ENCODE measurements at places on chromosomes 3 and 15. TPM values are rescaled to one million over a fixed set of nuclear protein-coding genes. Genes with fewer than 3 reads are reported as not detected.

- no peak for DNase-seq
Observed at GRCh38 chr3:134148534-134148933, 102.1 kb downstream of the RYK start.

PODXL2 gene
- 10.6 TPM for total RNA-seq

TMC3 gene
- not detected for total RNA-seq

GRCh38 chr3:15051531-15051930, 13.6 kb downstream of the MRPS25 start:
- DNase-seq: no peak

DNA sequence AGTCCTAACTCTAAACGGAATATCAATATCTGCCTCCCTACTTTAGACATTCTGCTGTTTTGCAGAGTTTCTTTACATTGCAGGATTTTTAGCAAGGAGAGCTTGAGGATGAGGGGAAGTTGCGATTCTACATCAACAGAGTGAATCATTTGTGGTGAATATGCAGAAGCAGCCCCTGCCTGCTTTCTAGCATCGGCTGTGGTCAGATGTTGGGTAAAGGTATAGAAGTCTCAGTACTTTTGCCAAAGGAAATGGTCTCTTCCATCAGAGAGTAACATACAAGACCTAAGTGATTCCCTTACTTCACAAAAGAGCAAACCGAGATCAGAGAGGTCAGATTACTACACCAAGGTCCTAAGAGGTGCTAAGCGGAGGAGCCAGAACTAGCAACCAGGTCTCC, 15.2 kb downstream of the ST3GAL6 start:
- DNase-seq: no peak

DNA sequence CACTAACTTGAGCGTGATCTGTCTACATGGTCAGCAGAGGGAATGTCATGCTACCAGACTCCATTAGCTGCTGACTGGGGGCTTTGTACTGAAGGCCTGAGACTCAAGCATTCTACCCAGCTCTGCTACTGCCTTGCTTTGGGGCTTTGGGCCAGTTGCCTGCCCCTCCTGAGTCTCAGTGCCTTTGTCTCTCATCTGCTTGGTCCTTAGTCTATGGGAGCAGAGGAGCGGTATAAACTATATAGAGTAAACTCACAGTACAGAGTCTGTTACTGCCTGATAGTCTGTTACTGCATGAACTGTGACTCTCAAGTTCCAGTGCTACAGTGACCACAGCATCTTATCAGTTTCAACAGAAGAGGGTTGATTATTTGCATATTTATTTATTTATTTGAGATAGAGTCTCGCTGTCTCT, 38.5 kb upstream of the C15orf39 start:
- no peak for DNase-seq

ITPR1 gene
- total RNA-seq: 174 TPM

DNA sequence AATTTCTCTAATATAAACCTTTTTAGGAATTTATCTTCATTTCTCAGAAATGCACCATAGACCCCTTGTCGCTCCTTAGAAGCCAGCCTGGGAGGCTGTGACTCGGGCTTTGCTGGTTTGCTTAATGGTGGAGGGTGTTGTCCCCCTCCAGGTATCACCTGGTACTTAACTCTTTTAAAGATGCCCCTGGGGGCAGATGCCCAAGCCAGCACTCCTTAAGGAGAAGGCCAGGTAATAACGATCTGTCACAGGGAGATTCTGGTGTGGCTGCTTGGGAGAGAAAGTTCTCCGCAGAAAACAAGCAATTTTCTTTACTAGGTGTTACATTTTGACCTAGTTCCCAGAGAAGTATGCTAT, 22.3 kb downstream of the EHD4 start:
- DNase-seq: no peak

SYNPR gene
- total RNA-seq: not detected

- no peak for DNase-seq
Observed at GRCh38 chr3:59540241-59540640, 490.4 kb upstream of the CFAP20DC start.

GOLGA8G gene
- not detected for total RNA-seq

DNA sequence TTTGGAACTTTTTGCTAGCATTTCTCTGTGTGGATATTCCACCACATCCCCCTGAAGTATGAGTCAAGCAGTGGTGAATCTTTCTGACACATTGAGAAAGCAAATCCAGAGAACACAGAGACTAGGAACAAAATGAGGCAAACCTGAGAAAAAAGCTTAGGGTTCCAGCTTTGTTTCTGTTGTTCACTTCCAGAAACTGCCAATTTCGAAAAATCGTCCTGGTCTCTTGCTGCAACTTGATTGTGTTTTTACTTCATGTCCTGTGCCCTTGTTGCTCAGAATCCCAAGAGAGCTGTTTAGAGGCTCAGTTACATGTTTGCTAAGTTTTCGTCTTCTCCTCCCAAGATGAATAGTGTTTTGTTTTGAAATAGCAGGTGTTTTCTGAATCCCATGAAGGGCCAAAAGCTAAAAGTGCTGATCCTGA, 13.7 kb downstream of the MAP2K1 start:
- no peak for DNase-seq

- no peak for DNase-seq
Observed at GRCh38 chr15:68815598-68815997, 5.1 kb downstream of the ANP32A start.

GRCh38 chr3:116141724-116142123, 303.6 kb downstream of the LSAMP start:
- DNase-seq: no peak

DNA sequence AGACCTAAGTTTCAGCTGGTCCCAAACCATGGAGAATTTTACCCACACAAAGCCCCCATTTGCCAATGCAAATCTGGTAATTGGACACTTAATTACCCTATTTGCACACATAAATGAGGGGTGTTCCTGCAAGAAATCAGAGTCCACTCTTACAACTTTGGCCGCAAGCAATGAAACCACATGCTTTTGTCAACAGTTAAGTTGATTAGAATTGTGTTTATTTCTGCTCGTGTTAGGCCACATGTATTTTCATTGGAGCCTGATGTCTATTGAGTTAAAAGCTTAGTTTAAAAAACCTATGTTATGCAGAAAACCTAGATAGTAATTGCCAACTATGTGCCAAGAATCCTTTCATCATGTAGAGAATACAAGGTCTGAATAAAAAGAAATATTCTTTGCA, 153.8 kb upstream of the CMC1 start:
- DNase-seq: no peak

DNA sequence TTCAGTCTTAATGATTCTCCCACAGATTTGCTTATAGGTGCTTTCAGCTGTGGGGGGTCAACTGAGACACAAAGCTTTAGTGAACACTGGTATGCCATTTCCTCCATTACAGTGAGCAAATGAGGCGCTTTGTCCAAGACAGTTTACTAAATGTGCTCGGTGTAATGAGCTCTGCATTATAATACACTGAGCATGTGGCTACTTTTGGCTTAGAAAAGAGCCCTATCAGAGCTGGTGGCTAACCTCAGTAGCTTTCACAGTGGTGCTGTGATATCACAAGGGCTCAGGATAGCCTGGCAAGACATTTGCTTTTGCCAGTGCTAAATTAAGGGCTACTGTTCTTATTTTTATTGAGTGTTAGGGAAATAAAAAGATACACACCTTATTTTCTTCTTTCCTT, 749.7 kb upstream of the ARPP21 start:
- no peak for DNase-seq

- DNase-seq: no peak
Observed at GRCh38 chr3:195139876-195140240, 131.1 kb downstream of the XXYLT1 start.

DNA sequence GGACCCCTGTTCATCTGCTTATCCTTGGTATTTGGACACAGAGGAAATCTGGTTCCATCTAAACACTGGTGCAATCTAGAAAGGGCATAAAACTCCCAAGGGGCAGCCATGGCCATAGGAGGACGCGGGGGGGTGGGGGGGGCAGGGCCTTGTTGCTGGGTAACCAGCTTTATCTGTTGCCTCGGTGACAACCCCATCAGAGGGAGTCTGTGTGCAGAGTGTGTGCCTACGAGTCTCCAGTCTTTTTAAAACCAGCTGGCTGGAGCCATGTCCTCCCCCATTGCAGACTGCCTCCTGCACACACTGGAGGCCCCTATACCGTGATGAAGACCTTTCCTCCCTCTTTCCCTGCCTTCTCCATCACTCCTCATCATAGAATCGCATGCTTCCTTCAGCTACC, 26.4 kb upstream of the CORO2B start:
- DNase-seq: no peak

CCDC80 gene
- 430 TPM for total RNA-seq

DNA sequence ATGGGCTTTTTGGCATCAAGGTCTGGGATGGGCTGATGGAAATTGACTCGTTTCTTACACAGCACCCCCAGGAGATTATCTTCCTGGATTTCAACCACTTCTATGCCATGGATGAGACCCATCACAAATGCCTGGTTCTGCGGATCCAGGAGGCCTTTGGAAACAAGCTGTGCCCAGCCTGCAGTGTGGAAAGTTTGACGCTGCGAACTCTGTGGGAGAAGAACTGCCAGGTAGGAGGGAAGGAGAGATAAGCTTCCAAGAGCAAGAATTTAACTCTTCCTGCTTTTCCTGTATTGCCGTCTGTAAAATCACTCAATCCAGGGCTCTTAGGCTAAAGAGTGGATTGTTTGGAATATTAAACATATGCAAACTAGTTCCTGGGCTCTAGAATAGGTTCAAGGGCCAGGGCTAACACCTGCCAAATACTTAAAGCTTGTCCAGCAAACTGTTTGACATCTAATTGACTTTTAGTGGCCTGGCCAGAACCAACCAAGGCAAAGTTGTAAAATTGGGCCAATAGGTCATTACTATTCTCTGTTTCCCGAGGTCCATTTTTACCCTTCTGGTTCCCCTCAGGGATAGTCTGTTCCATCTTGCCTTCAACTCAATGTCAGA, 113.1 kb upstream of the ZBED2 start:
- no peak for DNase-seq

Data from breast epithelium (tissue), 4 donors.